ENCODE measurements at places on chromosomes 12 and 14.

- DNase-seq, result peak; percentile 72
Measured at GRCh38 chr12:120496413-120497340, 764 bp downstream of the DYNLL1 start.

- DNase-seq, result no peak
Measured at GRCh38 chr14:49688701-49689030, 652 bp upstream of the POLE2 start.

DNA sequence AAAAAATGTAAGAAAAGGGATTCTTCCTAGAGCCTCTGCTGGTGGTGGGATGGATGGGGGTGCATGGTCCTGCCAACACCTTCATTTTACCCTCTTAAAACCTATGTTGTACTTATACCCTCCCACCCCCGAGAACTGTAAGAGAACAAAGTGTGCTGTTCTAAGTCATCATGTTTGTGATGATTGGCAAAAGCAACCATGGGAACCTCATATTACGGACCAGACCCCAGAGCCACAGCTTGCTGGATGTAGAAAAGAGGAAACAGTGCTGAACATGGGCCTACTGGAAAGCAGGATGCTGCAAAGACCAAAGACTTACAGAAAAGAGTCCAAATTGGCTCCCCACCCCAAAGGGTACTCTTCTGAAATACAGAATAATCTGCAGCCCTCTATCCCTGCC is 311.2 kb downstream of the DUSP6 start:
- no peak for DNase-seq

DNA sequence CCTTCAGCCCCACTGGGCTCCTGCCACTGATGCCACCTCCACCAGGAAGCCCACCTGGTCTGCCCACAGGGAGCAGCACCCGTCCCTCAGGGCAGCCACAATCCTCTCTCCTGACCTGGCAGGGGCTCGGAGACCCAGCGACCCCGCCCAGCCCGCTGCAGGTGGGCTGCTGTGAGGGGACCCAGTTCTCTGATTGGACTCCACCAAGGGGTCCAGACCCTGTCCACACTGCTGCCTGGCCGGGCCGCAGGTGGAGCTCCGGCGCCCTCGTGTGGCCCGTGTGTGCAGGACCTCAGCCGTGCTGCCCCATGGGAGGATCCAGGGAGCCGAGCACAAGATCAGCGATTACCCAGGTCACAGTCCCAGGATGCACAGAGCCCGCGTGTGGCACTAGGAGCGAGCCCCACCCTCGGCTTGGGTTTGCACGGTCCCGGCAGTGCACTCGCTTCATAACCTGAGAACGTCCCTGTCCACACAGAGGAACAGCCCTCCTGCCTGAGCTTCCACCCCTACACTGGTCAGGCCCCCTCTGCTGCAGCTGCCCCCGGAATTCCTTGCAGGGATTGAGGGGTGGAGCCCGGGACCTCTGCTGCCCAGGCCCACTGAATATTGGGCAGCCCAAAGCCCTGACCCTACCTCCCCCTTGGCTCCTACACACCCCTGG is 35.4 kb upstream of the TMEM179 start:
- peak; percentile 56 for DNase-seq

GRCh38 chr14:96130391-96130790 is 74.2 kb upstream of the BDKRB2 start:
- no peak for DNase-seq

DNA sequence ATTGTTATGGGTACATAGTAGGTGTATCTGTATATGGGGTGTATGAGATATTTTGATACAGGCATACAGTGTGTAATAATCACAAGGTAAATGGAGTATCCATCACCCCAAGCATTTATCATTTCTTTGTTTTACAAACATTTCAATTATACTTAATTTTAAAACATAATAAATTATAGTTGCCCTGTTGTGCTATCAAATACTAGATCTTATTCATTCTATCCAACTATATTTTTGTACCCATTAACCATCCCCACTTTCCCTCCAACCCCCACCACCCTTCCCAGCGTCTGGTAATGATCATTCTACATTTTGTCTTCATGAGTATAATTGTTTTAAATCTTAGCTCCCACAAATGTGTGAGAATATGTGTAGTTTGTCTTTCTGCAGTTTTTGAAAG is 302.6 kb downstream of the FOXG1 start:
- no peak for DNase-seq

DNA sequence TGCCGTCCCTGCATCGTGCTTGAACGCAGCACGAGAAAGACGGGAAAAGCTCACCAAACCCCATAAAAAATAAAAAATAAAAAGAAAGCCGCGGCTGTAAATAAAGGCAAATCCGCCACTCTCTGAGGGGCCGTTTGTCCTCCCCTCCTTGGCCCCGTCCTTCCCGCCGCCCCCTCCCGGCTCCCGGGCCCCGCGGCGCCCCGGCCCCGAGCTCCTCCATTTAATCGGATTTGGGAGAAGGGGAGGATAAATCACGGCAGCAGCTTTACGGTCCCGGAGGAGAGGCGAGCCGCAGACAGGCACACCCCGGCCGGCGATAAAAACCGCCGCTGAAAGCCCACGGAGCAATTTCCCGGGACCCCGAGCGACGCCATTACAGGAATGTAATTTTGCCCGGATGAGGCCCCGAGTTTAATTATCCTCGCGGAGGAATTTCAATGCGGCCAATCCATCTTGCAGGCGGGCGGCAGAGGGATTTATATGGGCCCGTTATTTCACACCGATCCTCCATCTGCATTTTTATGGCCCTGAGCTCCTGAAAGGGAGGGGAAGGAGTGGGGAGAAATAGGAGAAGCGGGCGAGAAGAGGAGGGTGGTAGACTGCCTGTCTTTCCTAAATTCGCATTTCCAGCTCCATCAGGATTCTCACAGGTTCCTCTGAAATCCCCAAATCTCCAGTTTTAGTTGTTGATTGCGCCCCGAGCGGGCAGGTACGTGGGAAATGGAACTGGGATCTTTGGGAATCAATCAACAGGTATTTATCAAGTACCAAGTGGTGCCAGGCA is 1.3 kb upstream of the ATP5MC2 start:
- peak; percentile 49 for DNase-seq

- DNase-seq, result no peak
Measured at GRCh38 chr12:102504871-102505270, 24.5 kb upstream of the IGF1 start.

All from hippocampal formation (tissue), 2 donors.